ENCODE measurements at places on chromosomes 13 and 19.

GRCh38 chr19:51702103-51702824 lies 9.1 kb downstream of the SPACA6 start:
- DNase-seq: peak; percentile 33

DNA sequence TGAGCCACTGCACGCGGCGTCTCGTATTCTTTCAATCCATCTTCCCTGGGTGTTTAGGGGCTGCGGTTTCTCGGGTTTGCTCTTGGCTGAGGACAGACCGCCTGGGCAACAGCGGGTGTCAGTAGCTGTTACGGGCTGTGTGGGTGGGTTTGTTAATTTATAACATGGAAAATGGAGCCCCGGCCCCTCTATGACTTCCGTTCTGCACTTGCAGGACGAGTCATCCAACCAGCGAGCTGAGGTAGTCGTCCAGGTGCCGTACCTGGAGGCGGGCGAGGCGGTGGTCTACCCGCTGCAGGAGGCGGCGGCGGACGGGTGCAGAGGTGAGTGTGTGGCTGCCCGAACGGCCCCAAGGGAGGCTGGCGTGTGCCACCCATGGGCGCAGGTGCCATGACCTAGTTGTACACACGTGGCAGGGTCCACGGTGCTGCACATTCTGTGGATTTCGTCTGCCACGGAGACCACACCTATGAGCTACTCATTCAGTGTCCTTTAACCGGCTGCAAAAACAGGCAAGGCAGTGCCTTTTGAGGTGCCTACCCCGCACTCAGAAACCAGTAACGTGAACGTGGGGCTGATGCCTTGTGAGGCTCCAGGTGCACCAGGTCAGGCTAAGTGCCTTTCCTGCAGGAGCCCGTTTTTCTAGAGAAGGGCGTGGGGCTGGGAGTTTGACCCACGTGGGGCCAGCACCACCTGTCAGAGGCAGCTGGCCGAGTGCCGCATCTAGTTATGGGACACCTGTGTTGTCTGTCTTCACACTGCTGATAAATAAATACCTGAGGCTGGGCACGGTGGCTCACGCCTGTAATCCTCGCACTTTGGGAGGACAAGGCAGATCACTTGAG lies 10.9 kb downstream of the POLR2E start:
- no peak for DNase-seq

DNA sequence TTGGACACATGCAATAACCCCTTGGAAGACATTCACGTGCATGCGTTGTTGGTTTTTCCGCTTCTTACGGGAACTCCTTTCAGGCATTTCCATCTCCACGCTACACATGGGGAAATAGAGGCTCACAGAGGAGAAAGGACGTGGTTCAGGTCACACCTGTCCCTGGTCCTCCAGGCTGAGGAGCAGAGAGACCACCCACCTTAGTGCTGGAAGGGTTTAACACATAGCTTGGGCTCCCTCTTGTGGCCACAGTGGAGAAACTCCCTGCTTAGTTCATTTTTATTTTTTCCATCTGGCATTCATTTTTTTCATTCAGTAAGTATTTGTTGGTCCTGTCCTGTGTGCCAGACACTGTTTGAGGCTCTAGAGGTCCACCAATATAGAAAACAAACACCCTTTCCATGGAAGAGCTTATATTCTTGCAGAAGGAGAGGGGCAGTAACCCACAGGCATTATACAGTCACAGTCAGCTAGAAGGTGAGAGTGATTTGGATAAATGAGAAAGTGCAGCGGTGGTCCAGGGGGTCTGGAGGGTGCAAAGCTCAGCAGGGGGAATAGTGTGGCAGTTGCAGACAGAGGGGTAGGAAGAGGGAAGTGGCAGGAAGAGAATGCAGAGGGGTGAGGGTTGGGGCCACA lies 24.2 kb upstream of the TTYH1 start:
- peak; percentile 45 for DNase-seq

DNA sequence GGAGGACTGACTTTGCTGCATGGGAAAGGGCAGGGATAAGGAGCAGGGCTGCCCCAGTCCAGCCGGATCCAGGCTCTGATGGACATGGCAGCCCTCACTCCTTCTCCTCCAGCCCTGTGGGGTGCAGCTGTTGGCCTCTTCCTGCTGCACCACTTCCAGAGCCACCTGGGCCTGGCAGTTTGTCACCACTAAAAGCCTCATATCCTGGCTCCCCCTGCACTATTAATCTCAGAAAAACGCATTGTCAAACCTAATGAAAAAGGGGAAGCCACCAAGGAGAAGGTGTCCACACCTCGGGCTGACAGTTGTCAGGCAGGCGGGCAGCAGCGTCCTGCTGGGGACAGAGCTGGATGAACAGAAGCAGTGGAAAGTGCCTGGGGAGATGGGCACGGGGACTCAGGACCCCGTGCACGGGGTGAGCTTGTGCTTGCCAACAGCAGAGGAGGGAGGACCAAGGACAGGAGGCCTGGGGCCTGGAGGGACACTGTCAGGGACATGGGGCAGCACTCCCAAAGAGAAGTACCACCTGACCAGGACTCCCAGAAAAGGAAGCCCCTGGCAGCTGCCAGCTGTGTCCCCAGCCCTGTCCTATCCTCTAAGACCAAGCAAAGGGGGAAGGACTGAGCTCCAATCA lies 151.1 kb upstream of the TSHZ3 start:
- DNase-seq: no peak

GRCh38 chr13:62643007-62643483 lies 1227.4 kb upstream of the PCDH20 start:
- no peak for DNase-seq

DNA sequence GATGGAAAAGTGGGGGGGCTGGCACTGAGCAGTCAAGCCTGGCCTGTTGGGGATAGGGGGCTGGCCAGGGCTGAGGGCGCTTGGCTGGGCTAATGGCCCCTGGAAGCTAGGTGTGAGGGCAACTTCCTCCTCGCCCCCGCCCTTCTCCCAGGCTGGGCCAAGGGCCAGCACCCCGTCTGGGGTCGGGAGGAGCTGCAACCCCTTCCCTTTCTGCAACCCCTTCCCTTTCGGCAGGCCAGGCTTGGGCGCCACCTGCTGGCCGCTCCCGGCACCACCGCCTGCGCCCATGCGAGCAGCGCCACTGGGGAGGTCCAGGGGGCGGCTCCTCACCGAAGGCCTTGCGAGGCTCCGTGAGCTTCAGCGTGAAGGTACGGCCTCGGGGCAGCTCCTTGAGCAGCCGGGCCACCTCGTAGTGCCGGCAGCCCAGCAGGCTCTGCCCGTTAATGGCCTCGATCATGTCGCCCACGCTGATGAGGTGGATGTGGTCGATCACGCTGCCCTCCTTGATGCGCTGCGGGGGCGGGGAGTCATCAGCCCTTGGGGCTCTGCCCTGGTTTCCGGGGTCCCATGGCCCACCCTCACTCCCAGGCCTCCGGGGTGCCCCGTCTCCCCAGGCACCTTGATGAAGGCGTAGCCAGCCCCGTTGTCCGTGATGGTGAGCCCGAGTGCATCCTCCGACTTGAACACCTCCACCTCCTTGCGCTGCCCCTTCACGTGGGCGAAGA lies 5.0 kb upstream of the PTGER1 start:
- DNase-seq: peak; percentile 54

DNA sequence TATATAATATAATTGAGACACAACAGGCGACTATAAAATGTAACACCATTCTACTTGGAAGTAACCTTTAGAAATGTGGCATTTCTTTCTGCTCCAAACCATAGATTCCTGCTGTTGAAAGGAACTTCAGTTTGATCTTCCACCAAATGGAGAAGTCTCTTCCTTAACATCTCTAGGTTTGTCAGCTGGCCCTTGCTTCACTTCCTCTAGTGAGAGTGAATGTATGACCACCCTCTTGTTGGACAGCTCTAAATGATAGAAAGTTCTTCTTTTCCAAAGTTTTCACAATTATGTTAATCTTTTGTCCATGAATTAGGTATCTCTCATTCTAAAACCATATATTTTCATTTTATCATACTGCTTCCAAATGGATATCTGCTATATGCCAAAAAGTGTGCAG lies 13.8 kb upstream of the COG6 start:
- no peak for DNase-seq
